ENCODE measurements at places on chromosomes 11 and 22.

DNA sequence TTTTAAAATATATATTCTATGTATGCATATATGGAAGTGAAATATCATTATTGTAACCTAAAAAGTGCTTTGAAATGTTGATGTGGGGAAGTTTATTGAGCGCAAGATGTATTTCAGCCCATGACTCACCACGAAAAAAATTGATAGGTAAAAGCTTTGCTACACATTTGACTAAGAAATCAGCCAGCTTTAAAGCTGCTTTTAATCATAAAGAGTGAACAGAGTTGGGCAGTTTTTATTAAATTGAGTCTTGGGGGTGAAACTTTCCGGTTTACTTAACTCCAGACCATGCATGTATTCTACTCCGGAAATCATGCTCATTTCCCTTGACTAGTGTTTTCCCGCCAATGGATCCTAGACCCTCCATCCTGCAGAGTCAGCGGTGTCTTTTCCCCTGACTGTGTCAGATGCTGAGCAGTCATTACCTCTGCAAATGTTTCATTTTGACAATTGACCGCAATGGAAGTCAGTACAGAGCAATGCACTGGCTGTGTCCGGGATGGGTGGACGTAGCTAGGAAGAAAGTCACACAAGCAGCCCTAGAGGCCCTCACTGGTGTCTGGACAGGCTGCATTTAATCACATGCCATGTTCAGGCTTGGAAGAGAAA is 47.2 kb upstream of the MPEG1 start:
- DNase-seq = no peak

- DNase-seq = no peak
These were observed 143.0 kb downstream of the TBC1D22A start for GRCh38 chr22:46905415-46905814.

DNA sequence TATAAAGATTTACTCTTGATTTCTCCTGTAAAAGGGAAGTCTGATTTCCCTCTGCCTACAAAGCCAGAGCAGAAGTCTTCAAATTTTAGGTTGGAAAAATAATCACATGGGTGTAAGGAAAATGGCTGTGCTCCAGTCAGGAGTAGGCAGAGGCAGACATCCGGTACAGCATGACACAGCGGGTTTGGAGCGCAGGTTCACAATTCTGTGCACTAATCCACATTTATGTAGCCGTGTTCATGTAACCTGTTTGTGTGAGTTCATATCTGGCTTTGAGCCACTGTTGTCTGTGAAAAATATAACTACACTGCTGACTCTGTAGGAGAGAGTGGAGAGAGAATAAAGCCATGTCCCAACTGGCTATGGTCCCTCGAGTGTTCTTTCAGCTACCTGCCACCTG is 248.0 kb downstream of the CASP12 start:
- no peak for DNase-seq

- DNase-seq = no peak
These were observed 38.5 kb downstream of the IGHMBP2 start for GRCh38 chr11:68942095-68942620.

GRCh38 chr11:14261066-14261465 is 97.9 kb downstream of the RRAS2 start:
- DNase-seq = no peak

GRCh38 chr22:49862496-49862776 is 8.8 kb downstream of the ZBED4 start:
- no peak for DNase-seq

- no peak for DNase-seq
These were observed 62.6 kb upstream of the PHF21A start for GRCh38 chr11:46183819-46184218.

- DNase-seq = no peak
These were observed 58.9 kb upstream of the ARHGAP32 start for GRCh38 chr11:129251067-129251466.

GRCh38 chr11:32580967-32581366 is 2.7 kb upstream of the EIF3M start:
- no peak for DNase-seq

DNA sequence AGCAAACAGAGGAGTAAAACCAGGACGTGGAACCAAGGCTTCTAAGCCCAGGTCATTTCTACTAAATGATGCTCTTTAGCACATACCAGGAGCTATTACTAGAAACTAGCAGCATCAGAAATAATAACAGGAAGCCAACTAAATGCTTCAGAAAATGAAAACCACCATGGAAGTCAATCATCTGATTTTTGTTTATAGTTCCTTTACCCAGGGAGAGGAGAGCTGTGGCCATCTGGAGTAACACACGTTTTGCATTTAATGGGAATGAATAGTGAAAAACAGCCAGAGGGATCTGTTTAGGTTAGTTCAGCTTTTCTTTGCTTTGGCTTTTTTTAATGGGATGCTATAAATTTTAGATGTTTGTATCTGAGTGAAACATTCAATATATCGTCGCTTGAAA is 250.7 kb upstream of the ARHGAP20 start:
- no peak for DNase-seq

DNA sequence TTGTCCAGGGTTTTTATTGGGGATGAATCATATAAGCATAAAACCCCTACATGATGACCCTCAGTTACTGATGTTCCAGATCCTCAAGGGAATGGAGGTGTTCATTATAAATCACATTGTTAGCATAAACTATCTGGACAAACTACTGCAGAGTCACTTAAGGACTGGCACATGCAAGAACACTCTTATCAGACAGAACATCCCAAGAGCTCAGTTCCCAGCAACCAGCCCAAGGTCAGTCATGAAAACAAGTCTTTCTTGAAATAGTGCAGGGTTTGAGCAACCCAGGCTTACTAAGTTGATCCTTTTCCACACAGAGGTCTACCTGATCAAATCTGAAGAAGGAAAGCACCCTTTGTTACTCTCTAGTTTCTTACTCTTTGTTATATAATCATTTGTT is 13.5 kb upstream of the PTS start:
- DNase-seq = no peak

- no peak for DNase-seq
These were observed 140.9 kb upstream of the CHORDC1 start for GRCh38 chr11:90363739-90364138.

- DNase-seq = no peak
These were observed 109.9 kb upstream of the AKIP1 start for GRCh38 chr11:8801121-8801520.

DNA sequence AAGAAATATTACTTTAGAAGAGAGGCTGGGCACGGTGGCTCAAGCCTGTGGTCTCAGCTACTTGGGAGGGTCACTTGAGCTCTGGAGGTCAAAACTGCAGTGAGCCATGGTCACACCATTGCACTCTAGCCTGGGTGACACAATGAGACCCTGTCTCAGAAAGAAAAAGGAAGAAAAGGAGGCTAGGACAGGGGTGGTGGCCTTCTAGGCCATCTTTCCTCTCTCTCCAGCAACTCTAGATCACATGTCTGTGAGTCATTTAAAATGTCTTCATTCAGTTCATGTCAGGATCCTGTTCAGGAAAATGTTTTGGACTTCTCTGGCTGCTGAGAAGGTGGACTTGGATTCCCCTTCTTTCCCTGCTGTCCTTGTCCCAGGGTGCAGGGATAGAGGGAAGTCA is 53.3 kb downstream of the PPFIA1 start:
- DNase-seq = no peak

DNA sequence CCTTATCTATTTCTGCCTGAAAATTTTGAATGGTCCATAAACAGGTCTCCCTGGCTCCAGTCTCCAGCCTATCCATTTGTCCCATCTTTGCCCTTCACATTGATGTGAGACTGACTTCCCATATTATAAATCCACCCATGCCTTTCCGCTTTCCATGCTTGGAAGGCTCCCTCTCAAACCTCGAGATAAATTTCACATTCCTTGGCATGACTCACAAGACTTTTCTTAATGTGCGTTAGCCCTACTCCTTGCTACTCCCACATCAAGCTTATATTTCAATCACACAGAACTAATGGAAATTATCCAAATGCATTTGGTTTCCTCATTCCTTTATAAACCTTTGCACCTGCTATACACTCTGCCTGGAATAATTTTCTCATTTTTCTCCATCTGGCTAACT is 163.7 kb upstream of the NTM start:
- no peak for DNase-seq

DNA sequence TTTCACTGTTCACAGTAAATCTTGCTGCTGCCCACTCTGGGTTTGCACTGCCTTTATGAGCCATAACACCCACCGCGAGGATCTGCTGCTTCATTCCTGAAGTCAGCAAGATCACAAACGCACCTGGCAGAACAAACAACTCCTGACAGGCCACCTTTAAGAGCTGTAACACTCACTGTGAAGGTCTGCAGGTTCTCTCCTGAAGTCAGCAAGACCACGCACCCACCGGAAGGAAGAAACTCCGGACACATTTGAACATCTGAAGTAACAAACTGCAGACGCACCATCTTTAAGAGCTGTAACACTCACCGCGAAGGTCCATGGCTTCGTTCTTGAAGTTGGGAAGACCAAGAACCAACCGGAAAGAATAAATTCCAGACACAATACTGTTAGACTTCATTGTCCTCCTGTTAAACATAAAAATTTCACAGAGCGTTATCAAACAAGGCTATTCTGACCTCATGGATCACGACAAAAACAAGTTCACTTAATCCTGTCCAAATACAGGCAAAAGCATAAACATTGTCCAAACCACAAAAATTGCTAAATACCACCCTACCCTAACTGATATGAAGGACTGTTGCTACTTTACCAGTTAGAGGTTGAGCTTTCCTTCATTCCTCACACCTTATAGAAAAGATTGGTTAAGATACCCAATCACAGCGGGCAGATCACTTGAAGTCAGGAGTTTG is 3.0 kb upstream of the CCDC117 start:
- no peak for DNase-seq

GRCh38 chr11:69003866-69004367 is 9.1 kb downstream of the MRGPRF start:
- no peak for DNase-seq

- no peak for DNase-seq
These were observed 21.2 kb downstream of the LIF start for GRCh38 chr22:30225220-30225927.

- no peak for DNase-seq
These were observed 61.7 kb upstream of the CHRNA10 start for GRCh38 chr11:3732671-3733436.

DNA sequence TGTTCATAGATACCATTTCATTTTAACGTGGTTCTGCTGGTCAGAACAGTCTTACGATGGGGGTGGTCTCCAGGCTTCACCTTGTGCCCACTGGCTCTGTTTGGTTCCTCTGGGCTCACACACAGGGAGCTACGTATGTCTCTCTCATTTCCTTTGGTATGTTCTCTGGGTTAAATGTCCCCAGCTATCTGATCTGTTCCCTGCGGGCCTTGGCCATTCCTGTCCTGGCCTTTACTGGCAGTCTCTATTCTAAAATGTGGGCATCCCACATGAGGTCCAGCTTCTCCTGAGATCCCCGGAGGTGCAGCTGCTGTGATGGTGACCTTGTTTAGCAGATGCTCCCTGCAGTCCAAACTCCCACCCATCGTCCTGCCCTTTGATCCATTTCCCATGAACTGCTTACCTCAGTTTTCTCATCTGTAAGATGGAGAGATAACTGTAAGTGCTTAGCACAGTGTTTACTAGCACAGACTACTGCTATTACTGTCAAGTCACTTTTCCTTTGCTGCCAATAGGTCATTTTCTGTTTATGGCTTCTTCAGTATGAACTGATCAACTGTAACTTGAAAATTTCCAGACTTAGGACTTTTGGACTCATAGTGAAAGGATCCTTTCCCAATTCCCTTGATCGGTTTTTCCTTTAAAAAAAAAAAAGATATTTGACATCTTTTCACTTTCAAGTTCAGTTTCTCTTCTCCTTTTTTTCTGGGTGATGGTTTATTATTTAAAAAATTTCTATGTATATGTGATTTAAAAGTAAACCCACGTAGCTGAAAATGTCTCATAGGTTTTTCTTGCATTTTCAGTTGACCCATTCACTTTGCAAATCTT is 92.9 kb downstream of the PTPRJ start:
- DNase-seq = no peak

DNA sequence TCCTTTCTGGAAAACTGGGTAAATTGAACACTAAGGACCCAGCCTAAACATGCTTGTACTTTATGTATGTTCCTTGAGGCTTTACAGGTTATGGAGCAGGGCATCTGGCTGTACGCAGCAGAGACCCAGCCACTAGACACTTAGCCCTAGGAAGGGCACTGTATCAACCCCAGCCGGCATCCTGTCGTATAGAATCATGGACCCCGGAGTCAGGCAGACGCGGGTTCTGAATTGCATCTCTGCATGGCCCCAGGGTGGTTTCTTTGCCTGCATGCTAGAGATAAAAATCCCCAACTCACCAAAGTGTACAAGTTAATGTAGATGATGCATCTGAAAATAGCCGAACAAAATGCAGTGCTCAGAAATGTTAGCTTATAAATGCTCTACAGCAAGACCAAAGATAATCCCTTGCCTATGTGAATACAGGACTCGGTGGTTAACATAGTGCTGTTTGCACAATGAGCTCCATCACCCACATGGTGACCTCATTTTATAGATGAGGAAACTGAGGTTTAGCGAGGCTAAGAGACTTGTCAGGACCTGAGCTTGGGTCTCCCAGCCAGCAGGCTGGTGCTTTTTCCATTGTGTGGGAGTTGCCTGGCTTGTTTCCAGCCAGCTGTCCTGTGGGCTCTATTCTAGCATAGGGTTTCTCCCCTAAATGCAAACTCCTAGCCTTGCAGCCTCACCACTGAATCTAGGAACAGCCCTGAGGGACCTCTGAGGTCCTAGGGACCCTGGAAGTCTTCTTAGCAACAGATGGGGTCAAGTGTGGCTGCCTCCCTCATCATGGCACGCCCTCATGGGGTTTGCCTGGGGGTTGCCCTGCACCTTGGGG is 7.3 kb downstream of the CD6 start:
- DNase-seq = no peak

GRCh38 chr11:104625246-104625645 is 273.0 kb downstream of the CASP12 start:
- DNase-seq = no peak

GRCh38 chr11:107591378-107592230 is 657 bp downstream of the ELMOD1 start:
- peak; percentile 61 for DNase-seq

DNA sequence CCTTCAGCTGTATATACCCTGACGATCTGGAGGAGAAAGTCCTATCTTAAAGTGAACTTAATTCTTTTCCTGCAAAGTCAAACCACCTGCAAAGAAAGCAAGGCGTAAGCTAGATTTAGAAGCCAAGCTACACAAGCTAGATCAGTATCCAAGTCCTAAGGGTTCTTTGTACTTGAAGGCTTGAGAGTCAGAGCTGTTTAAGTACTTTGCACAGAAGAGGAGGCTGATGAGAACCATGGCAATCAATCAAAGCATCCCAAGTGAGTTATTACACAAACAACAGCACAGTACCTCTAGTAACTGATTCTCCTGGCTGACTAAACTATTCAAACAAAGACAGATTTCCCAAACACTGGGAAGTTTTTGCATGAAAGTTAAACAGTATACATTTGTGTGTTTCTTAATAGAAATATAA is 1.9 kb downstream of the CDON start:
- DNase-seq = no peak
